ENCODE measurements at places on chromosomes 5 and 9.

- no peak for DNase-seq
Measured at GRCh38 chr5:121572061-121572460, 279.6 kb upstream of the FTMT start.

DNA sequence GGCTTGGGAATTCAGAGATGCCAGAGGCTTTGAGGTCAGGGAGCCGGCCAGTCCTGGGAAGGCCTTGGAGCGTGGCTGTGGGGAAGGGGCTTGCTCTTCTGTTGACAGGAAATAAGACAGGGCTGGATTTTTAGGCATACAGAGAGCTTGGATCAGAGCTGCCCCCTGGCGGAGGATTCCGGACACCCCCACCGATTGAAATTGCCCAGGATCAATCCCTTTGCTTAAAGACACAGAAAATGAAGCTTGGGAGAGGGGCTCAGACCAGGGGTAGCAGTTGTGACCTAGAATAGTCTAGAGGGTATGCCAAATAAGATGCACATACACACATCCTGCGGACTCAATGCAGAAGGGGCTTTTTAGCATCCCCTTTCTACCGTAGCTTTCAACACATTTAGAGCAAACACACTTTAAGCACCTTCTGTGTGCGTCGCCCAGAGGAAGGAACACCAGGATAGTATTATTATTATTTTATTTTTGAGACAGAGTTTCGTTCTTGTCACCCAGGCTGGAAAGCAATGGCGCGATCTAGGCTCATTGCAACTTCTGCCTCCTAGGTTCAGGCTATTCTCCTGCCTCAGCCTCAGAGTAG is 1.7 kb upstream of the NTMT1 start:
- DNase-seq: peak; percentile 59

GRCh38 chr5:163544836-163545235 is 39.4 kb downstream of the MAT2B start:
- DNase-seq: no peak

GRCh38 chr5:106673941-106674340 is 996.8 kb downstream of the EFNA5 start:
- no peak for DNase-seq

- peak; percentile 21 for DNase-seq
Measured at GRCh38 chr5:61894046-61894445, 412.0 kb upstream of the KIF2A start.

DNA sequence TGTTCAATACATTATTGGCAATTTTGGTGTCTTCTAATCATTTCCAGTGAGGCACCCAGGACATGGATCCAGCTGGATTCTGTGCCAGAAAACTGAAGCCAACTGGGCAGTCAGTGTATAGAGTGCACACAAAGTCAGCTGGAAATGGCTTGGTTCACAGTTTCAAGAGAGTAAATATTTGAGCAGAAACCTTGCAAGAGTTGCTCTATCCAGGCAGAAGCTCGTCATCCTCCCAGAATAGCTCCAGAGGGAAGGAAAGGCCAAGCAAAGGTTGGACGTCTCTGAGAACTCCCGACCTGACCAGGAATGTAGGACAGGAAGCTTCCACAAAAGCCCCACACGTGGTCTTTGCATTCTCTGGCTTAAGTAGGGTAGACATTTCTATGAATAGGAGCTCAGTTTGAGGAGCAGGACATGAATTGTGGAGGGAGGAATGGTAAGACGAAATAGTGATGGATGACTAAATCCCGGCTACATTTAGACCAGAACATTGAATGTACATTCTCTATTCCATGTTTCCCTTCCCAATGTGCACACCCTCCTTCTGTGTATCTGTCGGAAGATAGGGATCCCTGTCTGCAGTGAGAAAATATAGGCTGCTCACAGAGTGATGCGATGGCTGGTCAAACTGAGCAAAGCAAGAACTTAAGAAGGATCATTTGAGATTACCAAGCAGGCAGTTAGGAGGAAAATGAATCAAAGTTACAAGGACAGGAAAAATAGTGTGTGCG is 72.7 kb upstream of the FCN2 start:
- no peak for DNase-seq

DNA sequence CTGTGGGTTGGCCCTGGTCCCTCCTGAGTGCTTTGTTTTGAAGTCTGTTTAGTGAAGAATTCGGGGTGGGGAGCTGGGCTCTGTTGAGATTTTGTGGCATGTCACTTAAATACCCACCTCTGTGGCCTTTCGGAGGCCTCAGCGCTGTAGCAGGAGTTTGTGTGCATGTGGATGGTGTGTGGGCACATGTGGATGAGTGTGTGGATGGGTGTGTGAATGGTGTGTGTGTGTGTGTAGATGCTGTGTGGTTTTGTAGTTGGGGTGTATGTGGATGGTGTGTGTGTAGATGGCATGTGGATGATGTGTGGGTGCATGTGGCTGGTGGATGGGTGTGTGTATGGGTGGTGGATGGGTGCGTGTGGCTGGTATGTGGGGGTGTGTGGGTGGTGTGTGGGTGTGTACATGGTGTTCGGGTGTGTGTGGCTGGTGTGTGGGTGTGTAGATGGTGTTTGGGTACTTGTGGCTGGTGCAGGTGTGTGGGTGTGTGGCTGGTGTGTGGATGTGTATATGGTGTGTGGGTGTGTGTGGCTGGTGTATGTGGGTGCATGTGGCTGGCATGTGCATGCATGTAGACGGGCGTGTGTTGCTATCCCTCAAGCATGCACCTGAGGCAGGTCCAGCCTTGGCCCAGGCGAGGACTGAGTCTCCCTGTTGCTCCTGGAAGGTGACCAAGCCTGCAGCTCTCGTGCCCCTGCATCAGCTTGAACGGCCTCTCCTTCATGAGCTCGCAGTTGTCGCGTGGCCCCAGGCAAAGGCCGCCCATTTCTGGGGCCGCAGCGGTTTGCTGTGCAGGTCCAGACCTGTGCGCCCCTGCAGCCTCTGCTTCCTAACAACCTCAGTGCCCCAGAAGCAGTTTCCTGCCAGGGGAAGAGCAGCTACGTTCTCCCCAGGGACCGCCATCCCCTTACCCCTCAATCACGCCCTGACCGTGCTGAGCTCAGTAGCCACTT is 54.0 kb upstream of the FCN2 start:
- no peak for DNase-seq

- DNase-seq: no peak
Measured at GRCh38 chr5:166952048-166952447, 1339.4 kb upstream of the WWC1 start.
